H7 (cell line): ENCODE measurements at places on chromosomes 1 and 21. TPM values are rescaled to one million over a fixed set of nuclear protein-coding genes. Genes with fewer than 3 reads are reported as not detected.

- no peak for DNase-seq
These were observed 134.0 kb upstream of the ETS2 start for GRCh38 chr21:38671773-38672172.

DNA sequence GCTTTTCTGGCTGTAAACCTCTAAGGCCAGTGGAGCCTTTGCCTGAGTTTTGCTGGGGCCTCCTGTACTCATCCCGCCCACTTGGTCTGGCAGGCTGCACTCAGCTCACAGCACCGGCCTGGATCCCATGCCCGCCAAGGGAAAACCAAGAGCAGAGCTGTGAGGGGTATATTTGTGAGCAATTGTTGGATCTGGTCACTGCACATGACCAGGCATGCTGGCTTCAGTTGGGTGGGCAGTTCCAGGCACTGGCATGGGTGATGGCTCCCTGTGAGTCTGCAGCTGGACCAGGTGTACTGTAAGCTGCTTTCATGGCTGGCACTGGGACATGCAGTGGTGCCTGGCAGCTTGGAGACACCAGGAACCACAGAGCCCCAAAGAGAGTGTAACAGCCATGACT is 563.1 kb upstream of the RGS18 start:
- no peak for DNase-seq

- no peak for DNase-seq
These were observed 14.7 kb upstream of the AHCYL1 start for GRCh38 chr1:109969907-109970306.

- no peak for DNase-seq
These were observed 35.5 kb upstream of the IRF2BP2 start for GRCh38 chr1:234645474-234645953.

- DNase-seq: no peak
These were observed 12.1 kb downstream of the ARHGEF11 start for GRCh38 chr1:157033357-157033876.

- DNase-seq: no peak
These were observed 41.4 kb downstream of the ANP32E start for GRCh38 chr1:150194381-150195031.

DNA sequence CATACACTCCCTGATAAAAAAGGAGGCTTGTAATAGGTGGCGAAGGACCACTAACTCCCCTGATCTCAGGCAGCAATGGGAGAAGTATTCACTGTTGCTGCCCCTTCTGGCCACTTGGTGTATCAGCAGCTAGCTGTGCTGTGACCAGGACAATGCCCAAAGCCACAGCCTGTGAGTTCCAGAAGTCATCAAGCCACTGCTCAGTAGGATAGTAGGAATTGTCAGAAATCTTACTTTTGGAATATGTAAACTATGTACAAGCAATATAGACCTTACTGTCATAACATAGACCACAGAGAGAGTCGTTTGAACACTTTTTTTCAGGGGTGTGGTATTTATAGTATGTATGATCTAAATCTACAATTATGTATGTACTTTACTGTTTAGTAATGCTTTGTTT is 248.3 kb upstream of the CAMK1G start:
- peak; percentile 62 for DNase-seq

Gene SVBP
- 45.4 and 65.2 TPM in 2 replicates for total RNA-seq

Gene HES3
- 28.2 and 38.8 TPM in 2 replicates for total RNA-seq

- no peak for DNase-seq
These were observed 73.2 kb upstream of the BMP8A start for GRCh38 chr1:39418236-39418635.

GRCh38 chr1:215113776-215114153 is 31.2 kb downstream of the KCNK2 start:
- DNase-seq: no peak

- no peak for DNase-seq
These were observed 144.5 kb downstream of the NTMT2 start for GRCh38 chr1:170290276-170290675.

DNA sequence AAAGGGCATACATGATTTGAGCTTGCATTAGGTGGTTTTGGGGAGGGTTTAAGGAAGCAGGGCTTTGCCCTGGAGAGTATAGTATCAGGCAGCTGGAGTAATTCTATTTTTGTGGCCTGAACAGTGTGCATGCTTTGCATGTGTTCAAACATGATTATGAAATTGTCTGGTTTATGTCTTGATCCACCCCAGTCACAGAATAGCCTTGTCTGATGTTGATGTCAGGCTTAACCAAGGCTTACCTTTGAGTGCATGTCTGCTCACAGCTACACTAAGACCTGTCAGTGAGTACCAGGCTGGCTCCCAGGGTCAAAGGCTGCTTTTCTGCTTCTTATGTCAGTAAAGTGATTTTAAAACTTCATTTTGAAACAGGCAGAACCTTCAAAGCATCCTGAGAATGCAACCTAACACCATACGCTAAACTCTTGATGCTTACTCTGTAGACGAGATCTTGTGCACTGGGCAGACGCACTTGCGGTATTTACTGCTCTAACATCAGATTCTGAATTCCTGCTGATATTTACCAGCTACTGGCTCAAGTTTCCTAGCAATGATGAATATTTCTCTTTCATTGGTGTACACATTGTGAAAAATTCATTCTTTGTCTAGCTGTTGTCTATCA is 78.9 kb downstream of the MAP3K21 start:
- no peak for DNase-seq

Gene HCRTR1
- not detected in 2 replicates for total RNA-seq

- no peak for DNase-seq
These were observed 4.3 kb upstream of the UBE2U start for GRCh38 chr1:64199154-64199553.

- peak; percentile 56 for DNase-seq
These were observed 17.9 kb downstream of the SLC9A1 start for GRCh38 chr1:27136998-27137542.

DNA sequence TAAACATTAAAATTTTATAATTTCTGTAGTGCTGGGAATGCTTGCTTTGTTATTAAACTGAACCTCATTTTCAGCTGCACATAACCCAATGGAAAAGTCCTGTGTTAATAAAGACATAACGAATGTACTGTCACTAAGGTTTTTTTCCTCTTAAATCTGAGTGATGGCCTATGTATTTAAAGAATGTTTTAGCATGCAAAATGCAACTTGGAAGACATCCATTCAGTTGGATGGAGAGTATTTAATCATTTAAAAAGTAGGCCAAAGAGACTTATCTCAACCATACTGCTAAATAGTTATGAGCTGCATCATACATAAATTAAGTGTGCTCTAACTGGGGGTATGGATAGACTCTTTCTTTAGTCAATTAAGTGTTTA is 48.5 kb downstream of the RWDD3 start:
- no peak for DNase-seq

Gene GBP6
- total RNA-seq: not detected in 2 replicates

GRCh38 chr1:11492235-11492634 is 13.3 kb downstream of the DISP3 start:
- DNase-seq: no peak

- DNase-seq: no peak
These were observed 19.2 kb downstream of the S100A7 start for GRCh38 chr1:153441238-153441755.

- no peak for DNase-seq
These were observed 83.6 kb downstream of the JAK1 start for GRCh38 chr1:64882574-64883255.

- no peak for DNase-seq
These were observed 1.0 kb downstream of the APOBEC4 start for GRCh38 chr1:183652107-183652506.

GRCh38 chr1:32240140-32240951 is 6.7 kb upstream of the FAM167B start:
- DNase-seq: peak; percentile 97

Gene OMA1
- 25.9 and 31.4 TPM in 2 replicates for total RNA-seq

Gene CRYBG2
- total RNA-seq: 7.9 and 8.7 TPM in 2 replicates

Gene ABCA4
- total RNA-seq: 0.04 and 0.24 TPM in 2 replicates

- DNase-seq: no peak
These were observed 201.9 kb downstream of the CACNA1E start for GRCh38 chr1:181685211-181685610.

- DNase-seq: no peak
These were observed 50.3 kb downstream of the CASQ2 start for GRCh38 chr1:115718011-115718754.

DNA sequence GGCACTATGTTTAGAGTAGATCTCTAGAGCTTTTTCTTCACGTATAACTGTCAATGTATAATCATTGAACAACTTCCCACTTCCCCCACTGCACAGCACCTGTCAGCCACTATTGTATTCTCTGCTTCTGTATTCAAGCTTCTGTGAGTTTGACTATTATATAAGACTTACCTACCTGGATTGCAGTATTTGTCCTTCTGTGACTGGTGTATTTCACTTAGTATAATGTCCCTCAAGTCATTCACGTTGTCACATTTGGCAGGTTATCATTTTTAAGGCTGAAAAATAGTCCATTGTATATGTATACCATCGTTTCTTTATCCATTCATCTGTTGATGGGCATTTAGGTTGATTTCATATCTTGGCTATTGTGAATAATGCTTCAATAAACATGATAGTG is 969.5 kb upstream of the B3GALT2 start:
- no peak for DNase-seq

Gene RPE65
- total RNA-seq: not detected in 2 replicates

GRCh38 chr1:227521782-227522181 is 41.6 kb upstream of the ZNF678 start:
- no peak for DNase-seq

DNA sequence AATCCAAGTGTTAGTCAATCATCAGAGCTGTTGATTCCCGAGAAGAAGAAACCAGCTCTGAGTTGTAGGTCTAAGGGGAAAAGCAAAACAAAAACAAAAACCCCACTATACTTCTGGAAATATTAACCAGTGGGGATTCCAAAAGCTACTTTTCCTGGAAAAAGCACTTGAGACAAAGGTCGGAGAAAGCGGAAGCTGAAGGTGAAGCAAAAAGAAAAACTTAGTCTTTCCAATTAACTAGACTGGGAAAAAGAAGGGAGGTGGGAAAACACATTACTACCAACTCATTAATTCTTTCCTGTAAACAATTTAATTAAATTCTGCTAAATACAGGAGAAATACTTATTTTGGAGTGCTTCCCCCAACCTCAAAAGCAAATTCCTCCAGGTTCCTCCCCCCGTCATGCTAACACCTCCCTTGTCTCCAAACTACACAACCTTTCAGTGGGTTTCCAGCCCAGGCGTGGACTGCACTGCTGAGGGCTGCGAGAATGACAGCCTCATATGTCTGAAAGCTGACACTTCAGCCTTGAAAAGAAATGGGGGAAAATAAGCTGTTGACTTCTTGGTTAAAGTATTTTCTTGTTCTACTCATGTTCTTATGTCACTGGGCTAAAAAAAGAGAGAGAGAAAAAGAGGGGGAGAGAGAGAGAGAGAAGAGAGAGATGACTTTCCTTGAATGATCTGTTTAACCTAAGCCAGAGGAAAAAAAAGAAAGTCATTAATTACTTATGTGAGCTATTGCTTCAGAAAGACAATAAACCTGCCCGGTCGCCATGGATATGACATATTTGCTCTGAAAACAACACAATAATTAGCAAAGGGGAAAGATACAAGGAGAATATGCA is 5.1 kb downstream of the CASZ1 start:
- peak; percentile 22 for DNase-seq

- peak; percentile 73 for DNase-seq
These were observed 13.1 kb downstream of the RNF220 start for GRCh38 chr1:44418022-44418673.

- DNase-seq: no peak
These were observed 161.0 kb upstream of the BEND5 start for GRCh38 chr1:48937732-48938131.

- DNase-seq: peak; percentile 55
These were observed 29.1 kb upstream of the IGSF5 start for GRCh38 chr21:39715804-39716397.

GRCh38 chr1:85351202-85351828 is 74.9 kb upstream of the BCL10 start:
- no peak for DNase-seq

DNA sequence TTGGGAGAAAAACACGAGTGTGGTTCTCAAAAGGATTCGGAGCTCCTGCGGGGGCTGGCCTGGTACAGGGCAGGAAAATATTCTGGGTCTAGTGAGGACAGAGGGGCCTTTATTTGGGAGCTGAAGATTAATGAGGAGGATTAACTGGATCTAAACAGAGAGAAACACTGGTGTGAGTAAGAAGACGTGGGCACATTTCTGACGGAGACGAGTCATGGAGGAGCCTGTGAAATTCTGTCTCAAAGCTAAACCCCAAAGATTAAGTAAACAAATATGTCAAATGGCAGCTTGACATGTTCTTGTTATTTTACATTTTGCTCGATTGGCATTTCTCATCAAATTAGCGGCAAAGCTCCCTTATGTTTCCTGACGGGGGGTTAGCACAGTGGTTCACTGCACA is 12.8 kb downstream of the PROK1 start:
- DNase-seq: no peak

DNA sequence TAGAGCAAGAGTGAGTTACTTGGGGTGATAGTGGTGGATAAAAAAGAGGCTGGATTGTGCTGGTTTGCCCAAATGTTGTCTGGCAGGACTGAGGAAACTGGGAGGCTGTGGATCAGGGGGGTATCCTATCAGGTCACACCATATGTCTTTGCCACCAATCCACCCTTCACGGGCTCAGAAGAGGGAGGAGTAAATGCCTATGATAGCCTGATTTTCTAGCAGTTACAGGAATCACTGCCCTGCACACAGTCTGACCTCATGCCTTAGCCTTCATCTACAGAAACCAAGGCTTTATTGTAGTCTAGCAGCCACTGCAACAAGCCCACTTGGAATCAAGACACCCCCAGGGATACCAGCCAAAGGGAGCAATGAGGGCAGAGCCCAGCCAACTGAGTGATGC is 51.8 kb downstream of the ATP1A1 start:
- no peak for DNase-seq

Gene SELENBP1
- 36.9 and 41.9 TPM in 2 replicates for total RNA-seq

Gene ANKRD13C
- total RNA-seq: 34.4 and 54.2 TPM in 2 replicates

- DNase-seq: peak; percentile 29
These were observed 109.6 kb downstream of the AKT3 start for GRCh38 chr1:243740255-243740999.

Gene OR2G2
- total RNA-seq: not detected in 2 replicates

Gene SLC9C2
- not detected in 2 replicates for total RNA-seq

DNA sequence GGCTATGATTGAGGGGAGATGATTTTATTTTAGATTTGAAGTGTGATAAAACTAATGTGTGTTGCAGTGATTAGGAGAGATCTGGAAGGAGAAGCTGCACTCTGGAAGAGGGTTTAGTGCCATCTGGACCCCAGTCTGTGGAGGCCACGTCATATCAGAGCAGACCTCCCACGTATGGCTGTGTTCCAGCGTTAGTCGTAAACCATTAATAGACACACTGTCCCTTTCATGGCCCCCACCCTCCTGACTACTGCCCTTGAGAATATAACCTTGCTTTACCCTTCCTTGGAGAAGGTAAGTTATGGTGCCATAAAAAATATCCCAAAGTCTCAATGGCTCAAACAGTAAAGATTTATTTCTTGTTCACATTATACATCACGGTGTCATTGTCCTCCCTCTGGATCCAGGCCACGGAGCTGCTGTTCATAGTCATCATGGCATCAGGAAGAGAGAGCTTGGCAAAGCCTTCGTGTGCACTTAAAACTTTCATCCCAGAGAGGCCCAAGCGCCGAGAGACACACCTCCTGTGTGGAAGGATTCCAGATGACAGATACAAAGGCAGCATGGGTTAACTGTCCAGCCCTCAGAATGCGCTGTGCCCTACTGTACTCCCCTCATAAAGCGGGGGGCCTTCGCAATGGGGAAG is 33.2 kb downstream of the RHOU start:
- DNase-seq: no peak
